ENCODE measurements at places on chromosomes 3 and 15.

DNA sequence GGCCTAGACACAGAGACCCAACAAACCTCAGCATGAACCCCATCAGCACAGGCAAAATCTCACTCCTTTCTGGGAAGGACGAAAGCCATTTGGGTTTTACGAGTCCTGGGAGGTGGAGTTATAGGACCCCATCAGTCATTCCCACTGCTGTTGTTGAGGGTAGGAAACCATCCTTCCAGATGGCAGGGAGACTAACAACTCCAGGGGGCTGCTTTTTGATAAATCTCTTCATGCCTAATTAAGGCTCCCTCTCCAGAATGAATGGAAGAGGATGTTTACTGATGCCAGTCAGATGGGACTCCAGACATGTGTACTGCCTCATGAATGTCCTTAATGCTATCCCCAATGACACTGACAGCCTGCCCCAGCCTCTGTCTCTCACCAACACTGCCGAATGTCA, 75.3 kb downstream of the ST8SIA2 start:
- DNase-seq, result no peak

DNA sequence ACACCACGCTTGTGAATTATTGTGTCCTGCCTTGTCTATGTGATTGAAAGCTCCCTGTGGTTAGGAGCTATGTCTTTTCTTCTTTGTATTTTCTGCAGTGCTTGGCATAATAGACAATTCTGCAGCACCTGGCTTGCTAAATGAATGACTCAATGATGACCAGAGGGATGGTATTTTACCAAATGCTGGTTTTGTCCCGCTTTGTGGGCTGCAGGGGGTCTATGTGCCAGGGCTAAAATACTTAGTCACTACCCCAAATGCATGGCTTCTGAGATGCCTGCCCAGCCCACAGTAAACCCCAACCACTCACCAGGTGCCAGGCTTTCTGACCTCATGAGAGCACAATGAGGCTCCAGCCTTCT, 50.9 kb downstream of the BOC start:
- no peak for DNase-seq

GRCh38 chr3:112675349-112675748, 34.4 kb upstream of the CCDC80 start:
- DNase-seq, result no peak

- DNase-seq, result no peak
These were observed 11.2 kb downstream of the ACAN start for GRCh38 chr15:88814393-88814792.

DNA sequence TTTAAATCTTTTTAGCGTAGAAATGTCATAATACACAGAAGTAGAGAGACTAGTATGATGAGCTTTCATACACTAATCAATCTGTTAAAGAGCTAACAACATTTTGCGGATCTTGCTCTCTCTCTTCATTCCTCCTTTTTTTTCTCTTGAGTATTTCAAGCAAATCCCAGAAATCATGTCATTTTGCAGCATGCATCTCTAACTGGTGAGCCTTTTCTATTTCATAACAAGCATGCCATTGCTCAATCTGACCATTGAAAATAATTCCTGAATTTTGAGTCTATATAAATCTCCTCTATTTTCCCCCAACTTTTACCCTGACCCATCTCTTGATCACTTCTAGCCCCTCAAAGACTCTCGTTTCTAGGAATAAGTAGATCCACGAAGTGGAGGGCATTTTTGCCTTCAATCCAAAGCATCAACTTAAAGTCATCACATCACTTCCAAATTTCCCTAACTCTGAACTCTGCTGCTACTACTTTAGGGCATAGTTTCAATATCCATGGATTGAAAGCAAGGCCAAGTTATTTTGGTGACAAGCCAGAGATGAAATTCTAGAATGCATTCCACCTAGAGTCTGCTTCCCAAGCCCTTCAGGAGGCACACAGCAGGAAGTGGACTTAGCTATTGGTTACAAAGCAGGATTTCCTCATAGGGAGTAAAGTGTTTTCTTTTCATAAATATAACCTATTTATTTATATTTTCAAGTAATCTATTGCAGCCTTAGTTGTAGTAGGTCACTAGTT, 253.5 kb upstream of the ZPLD1 start:
- no peak for DNase-seq

DNA sequence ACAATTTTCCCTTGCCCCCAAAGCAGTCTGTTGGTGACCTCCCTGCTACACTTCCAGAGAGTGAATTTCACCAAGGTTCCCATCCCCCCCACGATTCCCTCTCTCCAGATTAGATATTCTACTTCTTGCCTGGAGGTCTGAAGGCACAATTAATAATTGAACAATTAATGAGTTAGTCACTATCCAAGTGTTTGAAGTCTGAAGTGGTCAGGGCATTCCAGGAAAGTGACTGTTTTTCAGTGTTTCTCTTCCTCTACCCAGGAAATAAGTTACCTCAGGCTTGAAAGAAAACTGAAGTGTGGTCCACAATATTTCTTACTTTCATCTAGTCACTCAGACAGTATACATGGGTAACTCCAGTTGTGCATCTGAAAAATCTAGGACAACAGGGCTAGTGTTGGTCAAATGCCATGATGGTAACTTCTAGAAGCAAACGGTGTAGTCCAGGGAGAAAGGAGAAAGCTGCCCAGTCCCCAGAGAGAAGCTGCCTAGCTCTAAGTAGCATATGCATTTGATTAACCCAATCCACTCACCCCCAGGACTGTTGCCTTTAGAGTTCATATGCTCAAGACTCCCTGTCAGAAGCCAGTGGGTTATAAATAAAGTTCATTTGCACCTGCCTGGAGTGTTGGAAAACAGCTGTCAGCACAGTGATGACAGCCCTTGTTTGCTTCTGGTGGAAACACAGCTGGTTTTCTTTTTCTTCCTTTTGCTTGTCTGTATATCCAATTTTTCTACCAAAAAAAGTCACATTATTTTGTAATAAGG, 2.3 kb upstream of the TM4SF4 start:
- no peak for DNase-seq

DNA sequence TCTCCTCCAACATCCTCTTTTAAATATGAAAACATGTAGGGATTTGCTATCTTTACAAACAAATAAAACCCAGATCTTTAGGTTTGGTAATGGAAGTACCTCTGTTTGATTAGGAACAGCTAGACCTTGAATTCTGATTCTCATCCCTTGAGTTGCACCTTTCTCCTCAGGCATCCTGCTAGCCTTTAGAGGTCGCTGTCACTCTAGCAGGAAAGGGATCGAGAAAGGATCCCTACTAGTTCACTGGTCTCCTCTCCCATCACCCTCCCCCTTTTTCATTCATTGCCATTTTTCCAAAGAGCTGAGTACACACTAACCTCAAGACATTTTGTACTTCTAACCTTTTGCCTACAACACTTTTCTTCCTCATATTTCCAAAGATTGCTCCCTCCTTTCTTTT, 569.8 kb downstream of the RBMS3 start:
- DNase-seq, result no peak

- no peak for DNase-seq
These were observed 161.7 kb downstream of the MBNL1 start for GRCh38 chr3:152430223-152431002.

DNA sequence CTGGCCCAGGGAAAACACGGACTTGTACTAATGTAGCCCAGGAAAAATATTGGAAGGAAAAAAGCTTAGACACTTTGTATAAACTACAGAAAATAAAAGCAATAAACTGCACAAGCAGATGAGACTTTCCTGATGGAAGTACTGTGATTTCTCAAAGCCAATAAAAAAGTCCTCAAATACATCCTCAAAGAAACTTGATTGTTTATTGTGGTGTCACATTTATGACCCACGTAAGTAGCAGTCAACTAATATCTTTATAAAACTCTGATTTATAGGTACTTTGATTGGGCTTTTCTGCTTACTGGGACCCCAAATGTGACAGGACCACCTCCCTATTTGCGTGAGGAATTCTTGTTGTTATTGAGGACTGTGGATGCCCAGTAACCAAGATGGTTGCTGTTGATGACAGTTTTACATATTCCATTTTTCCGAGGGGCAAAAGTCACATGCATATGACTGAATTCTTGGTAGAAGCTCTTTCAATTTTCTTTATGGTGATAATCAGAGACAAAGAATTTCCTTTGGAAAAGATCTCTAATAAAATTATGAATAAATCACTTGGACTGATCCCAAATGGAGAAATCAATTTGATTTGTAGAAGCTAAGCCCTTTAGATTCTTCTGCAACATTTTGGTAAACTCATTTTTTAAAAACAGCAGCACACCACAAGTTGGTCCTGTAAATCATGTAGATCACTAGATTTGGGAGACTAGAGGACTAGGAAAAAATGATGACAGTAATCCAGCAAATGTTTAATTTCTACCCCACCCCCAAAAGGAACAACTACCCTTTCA, 159.0 kb upstream of the TSC22D2 start:
- DNase-seq, result no peak

GRCh38 chr3:46542801-46543201, 23.3 kb downstream of the LRRC2 start:
- no peak for DNase-seq

DNA sequence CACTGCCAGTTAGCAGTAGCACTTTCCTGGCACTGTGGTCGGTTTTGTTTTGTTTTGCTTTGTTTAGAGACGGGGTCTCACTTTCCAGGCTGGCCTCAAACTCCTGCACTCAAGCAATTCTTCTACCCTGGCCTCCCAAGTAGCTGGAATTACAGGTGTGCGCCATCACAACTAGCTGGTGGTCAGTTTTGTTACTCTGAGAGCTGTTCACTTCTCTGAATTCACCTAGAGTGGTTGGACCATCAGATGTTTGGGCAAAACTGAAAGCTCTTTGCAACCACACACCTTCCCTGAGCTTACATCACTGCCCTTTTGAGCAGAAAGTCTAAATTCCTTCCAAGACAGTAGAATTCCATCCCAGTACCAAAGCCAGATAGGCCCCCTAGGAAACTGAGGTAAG, 22.6 kb downstream of the CLDN18 start:
- no peak for DNase-seq

DNA sequence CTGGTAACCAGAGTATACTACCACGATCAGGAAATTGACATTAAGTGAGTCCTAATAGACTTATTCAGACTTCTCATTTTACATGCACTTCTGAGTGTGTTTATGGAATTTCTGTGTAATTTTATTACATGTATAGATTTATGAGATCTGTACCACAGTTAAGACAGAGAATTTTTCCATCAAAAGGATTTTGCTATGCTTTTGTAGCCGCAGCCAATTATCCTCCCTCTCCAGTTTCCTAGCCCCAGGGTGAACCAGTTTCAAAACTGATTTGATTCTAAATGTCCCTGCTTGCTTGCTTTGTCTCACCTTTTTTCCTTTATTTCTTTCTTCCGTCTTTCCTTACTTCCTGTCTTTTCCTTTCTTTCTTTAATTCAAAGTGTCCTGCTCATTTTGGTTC, 661.2 kb upstream of the BCHE start:
- no peak for DNase-seq

- no peak for DNase-seq
These were observed 479.8 kb downstream of the PLOD2 start for GRCh38 chr3:145681181-145681580.

- DNase-seq, result no peak
These were observed 62.3 kb upstream of the GATA2 start for GRCh38 chr3:128555098-128555825.

DNA sequence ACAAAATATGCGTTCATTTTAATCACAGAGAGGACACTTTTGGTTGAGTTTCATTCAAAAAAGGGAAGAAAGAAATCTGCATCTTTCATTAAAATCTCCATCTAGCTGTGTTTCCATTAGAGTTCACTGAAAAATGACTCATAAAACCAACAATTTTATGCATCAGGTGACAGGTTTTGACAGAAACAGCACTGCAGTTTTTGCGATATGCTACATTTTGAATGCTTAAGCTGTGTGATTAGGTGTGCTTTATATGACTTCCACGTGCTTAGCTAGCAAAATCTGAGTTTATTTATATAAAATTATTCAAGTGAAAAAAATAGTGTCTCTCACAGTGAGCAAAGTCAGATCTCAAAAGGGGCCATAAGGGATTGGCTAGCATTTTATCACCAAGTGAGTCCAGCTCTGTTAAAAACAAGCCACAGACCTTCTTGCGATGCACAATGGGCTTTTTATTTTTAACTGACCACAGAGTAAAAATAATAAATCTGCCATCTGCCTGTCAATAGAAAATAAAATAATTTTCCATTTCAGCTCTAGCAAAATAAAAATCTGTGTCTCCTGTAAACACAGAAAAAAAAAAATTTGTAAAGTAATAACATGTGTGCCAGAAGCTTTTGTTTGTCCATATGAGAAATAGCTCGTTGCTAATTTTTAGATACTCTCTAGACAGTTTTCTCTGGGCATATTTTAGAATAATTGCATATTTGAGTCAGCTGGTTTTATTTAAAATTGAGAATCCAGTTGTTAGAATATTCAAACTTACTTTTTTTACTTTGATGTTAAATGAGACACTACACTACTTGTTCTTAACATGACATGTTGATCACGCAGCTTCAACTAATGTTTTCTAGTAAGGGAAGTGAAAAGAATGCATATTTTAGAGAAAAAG, 409.8 kb downstream of the ROBO2 start:
- DNase-seq, result no peak

- no peak for DNase-seq
These were observed 48.3 kb downstream of the SPTSSB start for GRCh38 chr3:161322781-161323568.

DNA sequence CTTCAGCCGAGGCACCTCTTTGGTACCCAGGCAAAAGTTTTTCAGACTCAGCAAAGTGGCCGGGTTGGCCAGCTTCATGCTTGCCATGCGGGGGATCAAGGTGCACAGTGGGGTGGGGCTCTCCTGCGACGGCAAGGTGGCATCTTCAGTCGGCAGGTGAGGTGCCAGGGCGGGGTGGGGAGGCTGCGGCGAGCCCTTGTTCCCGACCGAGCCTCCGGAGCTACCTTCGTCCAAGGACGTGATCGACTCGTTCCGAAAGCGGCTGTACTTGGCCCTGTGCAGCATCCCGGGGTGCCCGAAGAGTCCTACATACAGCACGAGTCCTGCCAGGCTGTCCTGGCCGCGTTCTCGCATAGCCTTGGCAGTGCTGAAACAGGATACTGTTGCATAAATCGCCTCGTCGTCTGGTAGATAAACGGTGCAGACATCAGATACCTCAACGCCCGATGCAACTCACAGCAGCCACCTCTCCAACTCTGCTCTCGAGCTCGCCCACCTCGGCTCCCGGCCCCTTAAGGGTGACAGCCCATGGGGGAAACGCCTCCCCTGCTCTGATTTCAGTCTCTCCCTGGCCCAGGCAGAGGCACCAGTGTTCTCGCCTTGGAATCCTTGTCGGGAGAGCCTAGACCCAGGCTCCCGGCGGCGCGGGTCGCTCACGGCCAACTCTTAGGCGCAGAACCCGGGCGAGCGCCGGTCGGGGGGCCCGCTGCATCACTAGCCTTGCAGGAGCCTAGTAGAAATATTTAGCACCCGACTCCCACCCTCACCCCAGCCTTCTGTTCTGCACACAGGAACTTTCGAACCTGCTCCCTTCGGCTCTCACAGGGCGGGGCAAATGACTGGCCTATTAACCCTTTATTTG, 826 bp downstream of the SHC4 start:
- no peak for DNase-seq
